Vagina (tissue), 2 donors: ENCODE measurements at places on chromosomes 4 and X.

DNA sequence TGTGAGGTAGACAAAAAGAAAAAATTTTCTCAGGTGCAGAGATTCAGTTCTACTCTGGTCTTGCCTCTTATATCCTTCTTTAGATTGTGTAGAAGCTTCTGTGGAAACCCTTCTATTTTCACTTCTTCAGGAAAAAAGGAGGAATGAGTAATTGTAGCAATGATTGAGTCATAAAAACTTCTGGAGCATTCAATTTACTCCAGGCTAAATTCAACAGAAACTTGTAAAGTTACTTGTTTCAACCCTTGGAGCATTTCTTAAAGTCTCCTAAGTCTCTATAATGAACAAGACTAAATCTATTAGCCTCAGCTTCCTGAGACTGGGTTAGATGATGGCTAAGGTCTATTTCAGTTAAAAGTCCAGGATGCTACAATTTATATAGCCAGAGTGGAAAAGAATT, 29.9 kb downstream of the BOD1L1 start:
- no peak for DNase-seq

- DNase-seq, result no peak
Observed at GRCh38 chrX:7574325-7574724, 268.6 kb upstream of the VCX start.

DNA sequence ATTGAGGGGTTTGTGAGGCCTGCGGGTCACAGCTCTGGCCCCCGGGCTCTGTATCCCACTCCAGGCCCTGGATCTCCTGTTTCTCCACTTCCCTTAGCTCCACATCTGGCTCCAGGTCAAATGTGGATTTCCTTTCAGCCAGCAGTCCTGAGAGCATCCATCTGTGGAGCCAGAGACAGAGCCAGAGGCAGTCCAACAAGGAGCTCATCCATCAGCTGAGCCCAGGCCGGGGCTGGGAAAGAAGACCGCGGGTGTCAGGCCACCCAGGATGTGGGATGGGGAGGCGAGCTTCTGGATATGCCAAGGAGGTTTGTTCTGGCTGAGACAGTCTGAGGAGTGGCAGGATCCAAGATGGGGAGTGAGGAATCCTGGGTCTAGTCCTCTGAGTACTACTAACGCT, 91.7 kb downstream of the EFNB1 start:
- DNase-seq, result no peak

- DNase-seq, result no peak
Observed at GRCh38 chrX:115898382-115899001, 272.1 kb upstream of the AGTR2 start.

- DNase-seq, result no peak
Observed at GRCh38 chr4:179124957-179125356, 1682.7 kb upstream of the AGA start.

DNA sequence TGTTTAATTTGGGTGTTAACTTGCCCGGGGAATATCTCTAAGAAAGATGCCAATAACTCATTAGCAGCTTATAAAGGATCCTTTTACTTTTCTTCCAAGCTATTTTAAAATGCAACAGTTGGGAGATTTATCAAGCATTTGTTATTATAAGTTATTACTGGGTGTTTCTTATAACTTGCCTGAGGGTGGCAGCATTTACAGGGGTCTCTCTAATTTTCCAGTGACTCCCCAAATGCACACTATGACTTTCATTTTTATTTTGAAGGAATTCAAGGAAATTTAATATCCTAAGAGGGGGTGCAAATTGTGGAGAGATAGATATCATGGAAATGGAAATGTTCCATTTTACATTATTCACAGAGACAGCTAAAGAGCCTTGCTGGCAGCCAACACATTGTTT, 138.0 kb downstream of the PDGFRA start:
- no peak for DNase-seq
